Body of pancreas (tissue), 4 donors: ENCODE measurements at places on chromosomes 16 and 17.

DNA sequence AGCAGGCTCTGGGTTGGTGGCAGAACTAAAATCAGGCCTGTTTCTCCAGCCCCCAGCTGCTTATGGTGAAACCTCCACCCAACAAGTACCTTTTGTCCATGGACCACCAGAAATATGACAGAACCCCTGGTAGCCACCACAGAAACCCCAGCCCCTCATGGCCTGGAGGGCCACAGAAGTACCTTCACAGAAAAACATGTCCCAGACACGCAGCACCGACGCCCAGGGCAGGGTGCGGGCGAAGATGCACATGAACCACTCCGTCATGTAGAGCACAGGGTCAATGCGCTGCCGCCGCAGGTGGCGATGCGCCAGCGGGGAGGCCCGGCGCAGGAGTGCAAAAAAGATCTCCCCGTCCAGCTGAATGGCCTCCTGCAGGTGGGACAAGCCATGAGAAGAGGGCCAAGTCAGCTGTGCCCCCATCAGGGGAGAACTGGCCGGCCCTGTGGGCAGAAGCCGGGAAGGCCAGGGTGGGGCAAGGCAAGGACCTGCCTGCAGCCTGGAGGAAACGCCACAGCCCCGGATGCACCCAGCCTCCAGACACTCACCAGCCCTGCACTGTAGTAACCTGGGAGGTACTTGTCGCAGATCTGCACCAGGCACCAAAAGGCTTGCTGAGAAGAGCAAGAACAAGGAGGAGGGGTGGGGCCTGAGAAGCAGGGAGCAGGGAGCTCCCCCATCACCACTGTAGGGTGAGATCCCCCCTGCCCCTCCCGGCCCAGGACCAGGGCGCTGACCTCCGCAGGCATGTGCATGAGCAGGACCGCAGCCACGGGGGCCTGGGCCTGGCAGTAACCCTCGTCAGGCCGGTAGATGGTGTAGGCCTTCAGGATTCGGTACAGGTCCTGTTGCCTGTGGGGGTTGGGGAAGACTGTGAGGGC lies 4.1 kb upstream of the CD2BP2 start:
- no peak for DNase-seq

DNA sequence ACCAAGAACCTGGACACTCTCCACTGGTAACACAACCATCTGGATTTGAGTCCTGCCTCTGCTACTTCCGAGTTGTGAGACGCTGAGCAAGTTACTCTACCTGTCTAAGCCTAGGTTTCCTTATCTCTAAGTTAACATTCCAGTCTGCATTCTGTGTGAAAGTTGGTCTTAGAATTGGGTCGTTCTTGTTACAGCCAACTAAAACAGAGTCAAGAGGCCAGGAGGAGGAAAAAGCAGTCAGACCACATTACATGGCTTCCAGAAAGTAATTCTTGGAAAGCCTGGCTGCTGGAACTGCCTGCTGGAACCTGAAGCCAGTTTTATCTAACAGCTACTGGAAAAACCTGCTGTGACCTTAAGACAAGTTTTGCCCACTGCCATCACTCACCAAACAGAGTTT lies 38.4 kb upstream of the XYLT1 start:
- DNase-seq: no peak

DNA sequence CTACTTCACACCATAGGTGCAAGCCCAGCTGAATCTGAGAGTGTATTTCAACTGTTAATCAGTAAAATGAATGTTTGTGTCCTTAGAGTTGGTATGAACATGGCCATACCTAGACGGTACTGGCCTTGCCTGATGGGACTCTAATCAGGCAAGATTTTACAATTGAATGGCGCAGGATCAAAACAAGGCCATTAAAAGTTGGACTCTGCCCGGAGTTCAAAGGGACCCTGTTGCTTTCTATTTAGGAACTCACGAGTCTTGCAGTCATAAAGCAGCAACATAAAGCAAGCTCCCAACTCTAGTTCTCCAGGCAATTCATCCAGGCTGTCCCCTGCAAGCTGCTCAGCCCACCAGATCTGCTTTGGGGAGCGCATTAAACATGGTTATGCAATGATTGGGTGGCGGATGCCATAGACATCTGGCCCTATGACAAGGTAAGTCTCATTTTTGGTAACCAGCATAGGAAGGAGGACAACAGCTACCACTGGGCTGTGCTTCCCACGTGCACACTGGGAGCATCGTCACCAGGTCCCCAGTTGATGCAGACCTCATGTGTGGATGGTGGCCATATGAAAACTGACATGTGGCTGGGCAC lies 8.8 kb downstream of the TMEM186 start:
- no peak for DNase-seq

- no peak for DNase-seq
These were observed 282.6 kb upstream of the IRX3 start for GRCh38 chr16:54568906-54569807.

DNA sequence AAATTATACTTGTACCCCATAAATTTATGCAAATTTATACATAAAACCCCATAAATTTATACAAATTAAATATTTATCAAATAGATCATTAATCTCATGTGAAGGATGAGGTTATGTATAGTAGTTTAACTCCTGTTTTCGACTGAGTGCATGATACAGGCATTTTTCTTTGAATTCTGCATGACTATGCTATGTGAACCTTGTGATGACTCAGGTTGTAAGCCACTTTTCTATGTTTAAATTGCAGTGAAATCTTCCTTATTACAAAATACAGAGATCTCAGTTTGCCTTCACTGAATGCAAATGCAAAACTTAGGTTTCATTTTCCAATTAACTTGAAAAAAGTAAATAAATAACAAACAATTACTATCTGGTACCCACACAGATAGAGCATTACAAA lies 843.7 kb downstream of the CDH11 start:
- no peak for DNase-seq
